ENCODE measurements at places on chromosomes 6 and 20.

- no peak for DNase-seq
These were observed 127.1 kb downstream of the JARID2 start for GRCh38 chr6:15372932-15373331.

DNA sequence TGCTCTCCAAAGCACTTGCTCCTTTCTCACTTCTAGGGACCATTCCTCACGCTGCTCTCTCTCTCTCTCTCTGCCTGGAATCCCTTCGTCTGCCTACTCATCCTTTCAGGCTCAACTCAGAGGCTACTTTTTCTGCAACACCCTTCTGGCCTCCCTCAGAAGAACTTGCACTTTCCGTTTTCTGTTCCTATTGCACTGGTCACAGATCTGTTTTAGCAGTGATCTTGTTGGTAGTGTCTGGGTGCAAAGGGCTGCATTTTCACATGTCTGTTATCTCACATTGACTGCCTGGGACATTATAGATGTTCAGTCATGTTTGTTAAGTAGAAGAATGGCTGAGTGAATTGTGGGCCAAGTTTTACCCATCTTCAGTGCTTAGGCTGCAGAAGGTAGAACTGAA is 63.5 kb downstream of the RIN2 start:
- DNase-seq: no peak

GRCh38 chr6:1144842-1145767 is 166.8 kb upstream of the FOXQ1 start:
- DNase-seq: no peak

DNA sequence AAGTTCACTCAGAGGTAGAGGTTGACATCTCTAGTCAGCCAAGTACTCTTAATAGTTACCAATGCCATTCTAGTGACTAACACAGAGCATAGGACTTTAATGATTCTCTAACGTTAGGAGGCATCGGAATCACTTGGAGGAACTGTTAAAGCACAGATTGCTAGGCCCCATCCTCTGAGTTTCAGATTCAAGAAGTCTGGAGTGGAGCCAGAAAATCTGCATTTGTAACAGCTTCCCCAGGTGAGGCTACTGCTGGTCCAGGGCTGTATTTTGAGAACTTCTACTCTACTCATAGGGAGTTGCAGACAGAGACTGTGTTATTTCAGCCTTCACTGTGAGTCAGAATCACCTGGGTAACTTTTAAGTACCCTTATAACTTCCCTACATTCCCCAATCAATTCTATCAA is 5.7 kb downstream of the LMBRD1 start:
- no peak for DNase-seq

GRCh38 chr6:80268865-80269730 is 162.6 kb downstream of the BCKDHB start:
- no peak for DNase-seq

- no peak for DNase-seq
These were observed 96.3 kb upstream of the GCM1 start for GRCh38 chr6:53244958-53245357.

- DNase-seq: no peak
These were observed 2.4 kb downstream of the DYNLT1 start for GRCh38 chr6:158642097-158642601.

DNA sequence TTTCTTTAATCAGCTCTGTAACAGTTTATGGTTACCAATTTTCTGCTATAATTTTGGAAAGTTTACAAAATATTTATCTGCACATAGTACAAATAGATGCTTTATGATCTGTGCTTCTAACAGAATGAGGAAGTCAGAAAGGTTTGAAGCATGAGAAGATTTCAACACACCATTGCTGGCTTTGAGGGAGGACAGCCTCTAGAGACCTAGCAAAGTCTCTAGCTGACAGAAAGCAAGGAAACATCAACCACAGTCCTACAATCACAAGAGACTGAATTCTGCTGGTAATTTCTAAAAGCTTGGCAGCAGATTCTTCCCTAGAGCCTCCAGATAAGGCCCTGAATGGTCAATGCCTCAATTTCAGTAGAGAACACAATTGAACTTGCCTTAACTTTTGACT is 750.8 kb upstream of the SLC35B3 start:
- DNase-seq: no peak

DNA sequence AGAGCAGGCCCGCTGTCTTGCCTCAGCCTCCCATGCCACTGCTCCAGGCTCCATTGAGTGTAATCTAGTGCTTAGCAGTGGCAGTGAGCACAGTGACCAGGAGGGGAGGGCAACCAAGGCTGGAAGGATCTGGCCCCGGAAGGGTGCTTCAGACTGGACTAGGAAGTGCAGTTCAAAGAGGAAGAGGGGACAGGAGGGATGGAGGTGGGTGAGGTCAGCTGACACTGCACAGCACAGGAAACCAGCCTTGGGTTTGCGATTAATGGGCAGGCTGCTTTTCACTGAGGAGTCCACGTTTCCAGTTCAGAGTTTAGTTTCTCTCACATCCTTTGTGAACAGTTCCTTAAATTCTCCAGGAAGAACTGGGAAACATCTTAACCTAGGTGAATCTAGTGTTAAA is 46.9 kb downstream of the CDS2 start:
- no peak for DNase-seq

GRCh38 chr6:135006386-135006914 is 48.2 kb downstream of the HBS1L start:
- DNase-seq: no peak

DNA sequence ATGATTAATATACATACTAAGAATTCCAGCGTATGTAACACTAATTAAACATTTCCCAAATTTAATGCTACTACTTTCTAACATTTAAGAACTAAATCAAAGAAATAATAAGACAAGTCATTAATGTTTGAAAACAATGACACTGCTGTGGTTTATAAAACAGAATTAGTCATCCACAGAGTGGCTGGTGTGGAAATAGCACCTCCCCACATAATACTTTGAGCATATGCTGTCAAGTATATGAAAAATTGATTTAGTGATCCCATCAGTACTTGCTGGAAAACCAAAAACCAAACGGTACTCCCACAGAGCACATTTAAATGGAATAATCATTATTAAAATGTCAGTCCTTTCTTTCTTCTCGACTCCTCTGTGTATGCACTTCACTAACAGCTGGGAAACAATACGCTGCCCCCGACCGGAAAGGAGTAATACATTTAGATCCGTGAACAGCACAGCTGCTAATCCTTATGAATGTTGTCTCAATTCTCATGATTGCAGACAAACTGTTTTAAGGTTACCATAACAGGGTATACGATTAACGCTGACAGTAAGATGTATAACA is 78.4 kb downstream of the PREP start:
- no peak for DNase-seq

GRCh38 chr20:36092398-36093024 is 62.0 kb upstream of the EPB41L1 start:
- peak; percentile 30 for DNase-seq

DNA sequence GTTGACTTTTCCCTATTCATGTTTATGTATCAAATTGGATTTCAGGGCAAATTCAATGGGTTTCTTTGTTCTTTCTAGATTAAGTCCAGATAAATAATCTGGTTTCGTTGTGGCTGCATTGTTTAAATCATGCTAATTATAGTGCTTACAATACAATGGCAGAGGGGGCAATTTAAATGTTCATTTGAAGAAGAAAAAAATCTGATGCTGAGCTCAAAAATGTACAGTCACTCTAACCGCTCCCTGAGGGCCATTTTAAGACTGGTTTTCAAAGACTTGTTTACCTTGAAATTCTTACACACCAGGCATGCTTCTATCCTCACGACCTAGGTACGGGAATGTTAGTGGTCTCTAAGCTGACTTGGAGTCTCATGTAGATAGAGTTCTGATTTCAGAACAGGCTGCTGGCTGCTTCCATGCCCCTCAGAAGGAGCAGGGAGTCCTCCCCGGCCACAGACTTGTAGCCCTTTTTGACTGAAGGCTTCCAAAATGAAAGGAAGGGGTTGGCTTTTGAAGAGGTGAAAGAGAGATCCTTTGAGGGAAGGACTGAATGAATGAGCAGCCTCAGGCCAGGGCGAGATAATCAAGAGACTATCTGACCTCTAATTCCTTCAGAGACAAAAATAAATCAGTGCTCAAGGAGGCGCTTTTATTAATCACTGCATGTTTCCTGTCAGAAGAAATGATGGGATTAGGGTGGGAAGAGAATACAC is 86.1 kb upstream of the ZNF217 start:
- peak; percentile 9 for DNase-seq

- no peak for DNase-seq
These were observed 236.2 kb downstream of the CD83 start for GRCh38 chr6:14353798-14354197.

DNA sequence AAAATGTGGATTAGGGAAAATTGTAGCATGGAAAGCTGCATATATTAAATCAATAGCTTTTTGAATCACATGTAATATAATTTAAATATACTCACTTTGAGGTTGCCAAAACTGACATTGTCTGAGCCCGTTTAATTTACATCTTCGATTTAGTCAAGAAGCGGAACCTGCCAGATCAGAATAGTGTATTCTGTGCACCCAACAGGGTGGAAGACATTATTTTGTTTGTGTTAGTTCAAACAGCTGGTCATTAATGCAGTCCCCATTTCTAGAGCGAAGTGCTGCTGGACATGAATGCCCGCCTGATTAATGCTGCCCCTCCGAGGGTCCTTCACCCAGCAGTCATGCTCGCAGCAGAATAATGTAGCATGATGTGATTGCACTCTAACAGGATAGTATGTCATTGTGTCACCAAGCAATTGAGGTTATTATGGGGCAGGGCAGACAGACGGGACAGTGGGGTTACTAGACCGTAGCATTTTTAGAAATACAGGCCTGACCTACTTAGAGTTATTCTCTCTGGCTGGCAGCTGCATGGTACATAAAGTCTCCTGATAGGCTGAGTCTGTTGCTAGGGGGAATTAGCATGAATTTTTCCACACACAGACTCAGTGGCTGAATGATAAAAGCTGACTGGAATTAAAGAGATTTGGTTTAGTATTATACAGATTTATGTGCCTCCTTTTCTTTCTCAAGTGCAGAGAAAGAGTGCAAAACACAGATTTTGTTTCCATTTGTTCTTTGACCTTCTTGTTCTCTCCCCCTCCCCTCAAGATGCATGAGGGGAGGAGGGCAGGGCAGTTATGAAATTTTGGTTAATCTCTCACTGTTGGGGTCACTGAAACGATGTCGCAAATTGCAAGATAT is 147.1 kb downstream of the PRL start:
- peak; percentile 36 for DNase-seq

GRCh38 chr20:52103913-52104545 is 87.5 kb downstream of the ZFP64 start:
- DNase-seq: no peak

DNA sequence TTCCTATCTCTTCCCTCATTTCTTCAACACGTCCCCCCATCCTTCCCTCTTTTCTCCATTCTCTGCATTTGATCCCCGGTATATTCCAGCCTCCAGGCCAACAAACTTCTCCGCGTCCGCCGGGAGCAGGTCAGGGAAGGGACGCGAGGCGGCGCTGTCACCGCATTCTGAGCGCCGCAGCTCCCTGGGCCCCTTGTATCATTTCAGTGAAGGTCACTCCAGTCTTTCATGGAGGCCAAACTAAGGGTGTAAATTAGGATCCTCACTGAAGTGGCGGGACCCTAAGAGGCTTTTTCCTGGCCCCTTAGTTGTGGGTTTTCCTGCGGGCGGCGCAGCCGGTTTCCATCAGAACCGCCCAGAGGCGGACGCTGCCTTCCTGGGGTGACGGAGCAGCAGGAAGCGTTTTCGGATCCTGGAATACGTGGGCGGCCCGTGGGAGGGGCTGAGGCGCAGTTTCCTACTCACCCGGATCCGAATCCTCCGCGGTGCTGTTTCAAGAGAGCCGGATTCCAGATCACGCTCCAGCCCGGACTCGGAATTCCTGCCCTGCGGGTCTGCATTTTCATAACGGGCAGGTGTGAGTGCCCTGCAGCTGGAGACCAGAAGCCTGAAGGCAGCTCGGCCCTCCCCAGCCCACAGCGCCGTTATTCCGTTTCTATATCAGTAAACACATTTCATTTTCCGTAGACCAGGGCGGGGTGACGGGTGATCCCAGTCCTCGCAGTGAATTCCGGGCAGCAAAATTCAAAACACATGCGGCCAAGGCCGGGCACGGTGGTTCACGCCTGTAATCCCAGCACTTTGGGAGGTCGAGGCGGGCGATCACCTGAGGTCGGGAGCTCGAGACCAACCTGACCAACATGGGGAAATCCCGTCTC is 3.6 kb upstream of the MICA start:
- DNase-seq: peak; percentile 71

DNA sequence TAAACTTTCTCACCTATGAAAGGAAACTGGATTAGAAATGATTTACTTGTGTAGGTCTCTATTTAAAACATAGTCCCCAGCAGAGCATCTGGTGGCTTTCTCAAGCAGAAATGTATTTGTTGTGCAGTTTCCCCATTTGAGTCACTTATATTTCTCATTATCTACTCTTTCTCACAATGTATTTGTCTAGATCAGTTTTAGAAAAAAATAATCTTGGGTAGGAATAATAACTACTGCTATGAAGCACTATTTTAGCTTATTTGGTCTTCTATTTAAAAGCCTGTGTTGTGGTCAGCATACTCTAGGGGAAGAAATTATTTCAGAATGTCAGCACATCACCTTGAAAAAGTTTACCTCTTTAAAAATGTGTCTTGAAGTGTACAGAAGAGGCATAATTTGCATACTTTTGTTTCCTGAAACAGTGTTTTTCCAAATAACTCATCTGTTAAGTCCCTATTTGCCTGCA is 60.9 kb upstream of the PRL start:
- no peak for DNase-seq

- DNase-seq: peak; percentile 20
These were observed 60.3 kb downstream of the VTA1 start for GRCh38 chr6:142207265-142207877.

DNA sequence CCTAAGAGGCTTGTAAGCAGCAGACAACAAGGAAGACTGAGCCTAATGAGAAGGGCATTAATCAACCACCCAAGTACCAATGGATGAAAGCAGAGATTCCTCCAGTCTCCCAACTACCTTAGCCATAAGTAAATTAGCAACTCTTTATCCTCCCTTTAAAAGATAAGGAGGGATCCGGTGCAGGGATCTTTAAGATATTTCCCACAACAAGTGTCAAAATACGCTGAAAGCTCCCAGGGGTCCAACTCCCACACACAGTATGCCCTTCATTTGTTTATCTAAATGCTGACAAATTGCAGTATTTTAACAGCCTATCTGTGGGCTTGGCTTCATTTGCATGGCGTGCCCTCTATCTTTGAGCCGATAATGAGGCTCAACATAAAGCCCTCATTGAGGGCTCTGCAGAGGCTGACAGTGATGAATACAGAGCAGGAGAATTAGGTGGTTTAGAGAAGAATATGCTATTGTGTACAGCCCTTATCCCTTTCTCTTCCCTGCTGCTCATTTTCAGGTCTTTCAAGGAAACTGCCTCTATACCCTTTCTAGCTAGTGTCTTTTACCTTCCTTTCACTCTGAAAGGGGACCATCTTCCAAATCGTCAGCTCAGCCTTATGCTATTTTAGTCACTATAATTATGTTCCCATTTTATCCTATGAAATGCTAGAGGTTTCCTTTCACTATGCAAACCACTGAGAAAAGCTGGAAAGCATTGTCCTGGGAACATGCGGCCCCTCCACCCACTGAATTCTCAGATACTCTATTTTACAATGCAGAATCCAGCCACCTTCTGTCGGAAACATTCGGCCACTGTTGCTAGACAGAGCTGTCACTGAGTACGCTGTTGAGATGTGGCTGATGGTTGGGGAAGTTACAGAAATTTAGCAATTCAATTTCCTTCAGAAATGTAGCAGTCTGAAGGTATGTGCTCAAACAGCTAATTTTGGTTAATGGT is 575.2 kb upstream of the JAG1 start:
- no peak for DNase-seq

GRCh38 chr6:110878751-110879522 is 4.4 kb downstream of the AMD1 start:
- peak; percentile 17 for DNase-seq

GRCh38 chr6:79632580-79632979 is 1.5 kb downstream of the SH3BGRL2 start:
- no peak for DNase-seq

GRCh38 chr6:160248538-160248937 is 10.1 kb downstream of the SLC22A2 start:
- no peak for DNase-seq

All from neural crest cell (in vitro differentiated cells).